ENCODE measurements at places on chromosomes 13 and 19.

GRCh38 chr13:98226496-98226895 lies 49.4 kb upstream of the RNF113B start:
- DNase-seq = no peak

DNA sequence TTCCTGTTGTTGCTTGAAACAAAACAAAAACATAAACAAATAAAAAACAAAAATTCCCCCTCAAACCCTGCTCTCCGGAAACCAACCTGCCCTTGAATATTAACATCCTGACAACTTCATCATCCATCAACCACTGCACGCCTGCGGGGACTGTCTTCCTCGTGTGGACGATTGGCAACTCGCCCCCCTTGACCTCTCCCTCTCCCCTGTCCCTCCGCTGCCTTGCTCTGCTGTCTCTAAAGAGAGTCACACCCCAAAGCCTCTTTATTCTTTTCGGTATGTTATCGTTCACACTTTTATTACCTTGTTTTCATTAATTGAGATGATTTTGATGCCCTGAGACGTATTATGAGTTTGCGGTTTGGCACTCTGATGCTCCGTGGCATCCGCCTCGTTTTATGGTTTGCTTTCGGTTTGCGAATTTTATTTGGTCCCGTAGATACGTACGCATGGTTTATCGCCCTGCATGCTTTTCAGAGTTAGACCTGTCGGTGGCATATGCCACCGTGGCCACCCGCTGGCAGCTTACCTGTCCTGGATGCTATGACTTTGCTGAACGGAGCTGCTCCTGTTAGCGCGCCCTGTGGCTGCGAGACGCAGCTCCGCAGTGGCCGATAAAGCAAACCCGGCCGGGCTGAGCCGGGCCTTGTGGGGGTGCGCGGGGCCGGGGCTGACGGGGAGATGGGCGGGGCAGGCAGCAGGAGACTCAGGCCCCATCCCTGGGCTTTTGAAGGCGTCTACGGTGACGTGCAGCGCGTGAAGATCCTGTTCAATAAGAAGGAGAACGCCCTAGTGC lies 10.6 kb downstream of the PTBP1 start:
- DNase-seq = no peak

- no peak for DNase-seq
These were observed 2.2 kb downstream of the UPF3A start for GRCh38 chr13:114283576-114283975.

DNA sequence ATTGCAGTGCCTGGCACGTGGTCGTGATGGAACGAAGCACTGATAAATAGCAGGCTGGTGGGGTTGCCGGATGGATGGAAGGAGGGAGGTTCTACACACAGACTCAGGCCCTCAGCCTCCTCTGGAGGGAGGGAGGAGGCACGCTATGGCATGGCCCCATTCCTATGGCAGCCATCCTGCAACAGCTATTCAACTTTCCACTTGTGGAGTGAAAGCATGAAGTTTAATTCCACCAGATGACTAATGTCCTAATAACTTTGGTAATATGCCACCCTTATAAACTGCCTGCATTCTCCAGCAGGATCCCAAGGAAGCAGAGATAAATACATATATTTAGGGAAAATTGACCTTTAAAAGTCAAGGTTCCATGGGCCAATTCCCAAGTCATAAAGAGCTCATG lies 92.4 kb downstream of the KL start:
- DNase-seq = no peak

DNA sequence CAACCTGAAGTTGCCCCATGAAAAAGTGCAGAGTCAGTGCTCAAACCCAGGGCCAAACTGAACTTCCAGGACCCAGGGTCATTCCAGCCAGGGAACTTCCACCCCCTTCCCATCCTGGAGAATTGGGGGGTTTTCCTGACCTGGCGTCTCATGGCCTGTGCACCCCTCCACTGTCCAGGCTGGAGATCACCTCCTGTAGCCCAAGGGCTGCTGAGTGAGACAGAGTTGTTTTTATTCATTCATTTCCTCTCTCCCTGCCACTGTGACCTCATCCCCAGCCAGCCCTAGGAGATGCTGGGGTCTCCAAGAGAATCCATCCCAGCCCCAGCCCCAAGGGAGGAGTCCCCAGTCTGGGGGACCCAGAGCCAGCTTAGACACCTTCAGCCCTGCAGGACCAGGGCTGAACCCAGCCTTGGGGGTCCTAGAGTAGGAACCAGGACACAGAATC lies 4.2 kb downstream of the FCHO1 start:
- no peak for DNase-seq

DNA sequence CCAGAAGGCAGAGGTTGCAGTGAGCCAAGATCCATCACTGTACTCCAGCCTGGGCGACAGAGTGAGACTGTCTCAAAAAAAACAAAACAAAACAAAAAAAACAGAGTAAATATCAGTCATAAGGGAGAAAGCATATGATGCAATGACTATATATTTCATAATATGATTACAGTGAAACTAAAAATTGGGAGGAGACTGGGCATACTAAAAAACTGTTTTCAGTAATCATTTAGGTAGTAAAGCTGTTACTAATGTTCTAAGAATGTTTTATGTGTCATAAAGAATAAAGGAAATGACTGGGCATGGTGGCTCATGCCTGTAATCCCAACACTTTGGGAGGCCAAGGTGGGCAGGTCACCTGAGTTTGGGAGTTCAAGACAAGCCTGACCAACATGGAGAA lies 15.9 kb downstream of the ZNF573 start:
- DNase-seq = no peak

DNA sequence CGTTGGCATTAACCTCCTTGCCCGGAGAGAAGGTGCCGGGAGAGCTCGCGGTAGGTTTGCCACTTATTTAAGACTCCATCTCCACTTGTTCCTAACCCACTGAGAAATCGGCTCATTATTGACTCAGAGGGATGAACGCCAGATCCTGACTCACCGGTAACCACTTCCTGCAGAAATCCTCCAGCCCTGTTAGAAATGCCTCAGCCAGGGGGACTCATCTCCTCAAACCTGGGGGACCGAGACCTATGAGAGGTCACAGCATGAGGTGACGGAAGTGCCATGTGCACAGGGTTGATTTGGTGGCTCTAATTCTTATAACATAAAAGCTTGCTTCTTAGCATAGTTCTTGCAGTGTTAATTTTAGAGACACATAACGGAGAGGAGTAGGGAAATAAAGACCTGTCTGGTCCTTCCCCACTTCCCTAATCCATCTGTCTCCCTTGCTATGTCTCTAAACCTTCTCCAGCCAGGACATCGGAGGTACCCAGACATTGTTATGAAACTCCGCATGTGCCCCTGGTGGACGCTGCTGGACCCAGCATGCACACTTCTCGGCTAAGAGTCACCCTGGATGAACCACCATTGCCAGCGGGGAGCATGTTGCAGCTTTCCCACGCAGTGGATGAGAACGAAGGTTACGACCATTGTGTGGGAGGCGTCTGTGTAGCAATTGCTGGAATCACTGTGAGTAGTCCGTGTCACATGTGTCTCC lies 158.9 kb downstream of the EFNB2 start:
- DNase-seq = no peak

DNA sequence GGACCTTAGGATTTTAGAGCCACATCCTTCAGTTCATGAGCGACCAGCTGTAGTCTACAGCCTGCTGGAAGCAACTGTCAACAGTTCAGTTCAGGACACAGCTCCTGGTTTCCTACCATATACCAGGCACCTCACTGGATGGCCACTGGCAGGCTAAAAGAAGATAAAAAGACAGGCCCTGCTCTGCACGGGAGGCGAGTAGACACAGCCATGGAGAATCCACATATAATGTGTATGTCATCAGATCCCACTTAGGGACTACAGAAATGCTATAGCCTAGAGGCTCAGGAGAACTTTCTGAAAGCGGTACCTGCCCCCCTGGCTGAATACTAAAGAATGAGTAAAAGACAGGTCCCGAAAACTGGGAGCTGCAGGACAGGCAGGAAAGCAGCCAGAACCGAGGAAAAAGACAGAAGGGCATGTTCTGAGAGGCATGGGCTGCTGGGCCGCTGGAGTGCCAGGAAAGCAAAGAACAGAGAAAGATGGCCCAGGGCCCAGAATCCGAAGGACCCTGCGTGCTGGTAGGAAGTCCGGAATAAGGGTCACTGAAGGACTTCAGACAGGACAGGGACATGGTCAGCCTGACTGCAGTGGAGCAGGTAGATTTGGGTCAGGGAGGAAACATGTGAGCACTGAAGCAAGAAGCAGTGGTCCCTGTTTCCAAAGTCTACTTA lies 23.5 kb downstream of the DZIP1 start:
- no peak for DNase-seq

- no peak for DNase-seq
These were observed 4.8 kb upstream of the GJA3 start for GRCh38 chr13:20165417-20166257.

GRCh38 chr13:45257638-45258333 lies 56.9 kb upstream of the KCTD4 start:
- no peak for DNase-seq

- peak; percentile 88 for DNase-seq
These were observed 30.7 kb downstream of the HTR2A start for GRCh38 chr13:46866150-46866549.

- DNase-seq = no peak
These were observed 290.4 kb downstream of the DIAPH3 start for GRCh38 chr13:59873309-59873708.

DNA sequence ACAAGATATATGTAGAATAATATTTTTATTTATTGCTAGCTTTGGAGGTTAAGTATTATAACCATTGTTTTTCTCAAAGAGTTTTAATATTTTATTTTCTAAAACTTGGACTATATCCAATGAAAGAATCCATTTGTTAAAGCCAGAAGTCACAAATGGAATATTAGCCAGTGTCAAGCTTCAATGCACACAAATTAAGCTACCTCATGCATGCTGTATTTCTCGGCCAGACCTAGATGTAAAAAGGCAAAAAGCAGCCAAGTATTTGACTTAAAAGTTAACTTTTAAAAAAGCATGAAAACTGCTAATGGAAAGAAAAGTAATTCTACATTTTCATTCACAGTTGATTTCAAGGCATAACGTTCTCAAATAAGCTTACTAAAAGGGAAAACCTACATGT lies 160.0 kb upstream of the ATXN8OS start:
- DNase-seq = no peak

- no peak for DNase-seq
These were observed 13.3 kb downstream of the ZDHHC20 start for GRCh38 chr13:21445759-21446158.

DNA sequence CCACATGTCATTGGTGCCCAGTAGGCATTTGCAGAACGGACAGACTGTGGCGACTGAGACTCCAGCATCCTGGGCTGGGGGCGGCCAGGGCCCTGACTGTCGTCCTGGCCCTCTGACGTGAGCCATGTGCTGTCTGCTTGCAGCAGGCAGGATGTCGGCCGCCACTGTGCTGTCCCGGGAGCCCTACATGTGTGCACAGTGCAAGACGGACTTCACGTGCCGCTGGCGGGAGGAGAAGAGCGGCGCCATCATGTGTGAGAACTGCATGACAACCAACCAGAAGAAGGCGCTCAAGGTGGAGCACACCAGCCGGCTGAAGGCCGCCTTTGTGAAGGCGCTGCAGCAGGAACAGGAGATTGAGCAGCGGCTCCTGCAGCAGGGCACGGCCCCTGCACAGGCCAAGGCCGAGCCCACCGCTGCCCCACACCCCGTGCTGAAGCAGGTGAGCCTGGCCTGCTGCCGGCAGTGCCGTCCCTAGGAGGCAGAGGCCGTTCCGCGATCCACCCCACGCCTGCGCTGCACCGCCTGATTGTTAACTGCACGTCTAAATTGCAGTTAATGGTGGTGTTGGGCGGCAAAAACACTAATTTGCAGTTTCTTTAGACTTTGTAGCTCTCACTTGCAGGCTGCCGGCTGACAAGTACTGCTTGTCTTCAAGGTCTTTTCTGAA lies 14.2 kb downstream of the TSSK6 start:
- no peak for DNase-seq

DNA sequence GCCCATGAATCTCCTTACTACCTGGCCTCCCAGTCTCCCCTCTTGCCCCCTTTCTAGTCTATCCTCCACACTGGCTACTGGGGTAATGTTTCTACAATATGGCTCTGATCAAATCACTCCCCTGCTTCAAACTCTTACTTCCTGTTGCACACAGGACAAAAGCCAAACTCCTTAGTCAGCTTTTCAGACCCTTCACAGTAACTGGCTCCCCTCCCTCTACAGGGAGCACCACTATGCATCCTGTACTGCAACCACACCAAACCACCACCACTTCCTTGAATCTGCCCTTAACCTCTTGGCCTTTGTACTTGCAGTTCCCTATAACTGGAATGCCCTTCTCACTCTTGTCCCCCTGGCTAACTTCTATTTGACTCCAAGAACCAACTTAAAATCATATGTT lies 32.2 kb downstream of the DEDD2 start:
- DNase-seq = no peak

GRCh38 chr13:109955598-109955997 lies 169.2 kb upstream of the IRS2 start:
- no peak for DNase-seq

DNA sequence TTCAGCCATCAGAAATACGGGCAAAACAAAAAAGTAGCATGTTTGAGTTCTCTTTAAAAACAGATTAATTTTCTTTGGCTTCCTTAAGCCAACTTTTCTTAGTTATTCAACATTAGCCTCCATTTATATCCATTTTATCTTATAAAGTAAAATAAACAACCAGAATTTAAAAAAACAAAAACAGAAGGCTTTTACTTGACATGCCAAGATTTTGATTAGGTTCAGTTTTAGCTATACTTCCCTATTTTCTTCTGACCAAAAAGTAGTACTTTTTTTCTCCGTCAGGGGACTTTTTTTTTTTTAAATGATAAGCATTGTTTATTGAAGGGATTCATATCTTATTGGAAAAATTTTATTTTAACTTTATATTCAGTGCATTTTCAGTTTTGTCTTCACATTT lies 18.1 kb downstream of the RNASEH2B start:
- DNase-seq = no peak

- DNase-seq = no peak
These were observed 9.0 kb downstream of the PPP1R14A start for GRCh38 chr19:38247126-38247525.

DNA sequence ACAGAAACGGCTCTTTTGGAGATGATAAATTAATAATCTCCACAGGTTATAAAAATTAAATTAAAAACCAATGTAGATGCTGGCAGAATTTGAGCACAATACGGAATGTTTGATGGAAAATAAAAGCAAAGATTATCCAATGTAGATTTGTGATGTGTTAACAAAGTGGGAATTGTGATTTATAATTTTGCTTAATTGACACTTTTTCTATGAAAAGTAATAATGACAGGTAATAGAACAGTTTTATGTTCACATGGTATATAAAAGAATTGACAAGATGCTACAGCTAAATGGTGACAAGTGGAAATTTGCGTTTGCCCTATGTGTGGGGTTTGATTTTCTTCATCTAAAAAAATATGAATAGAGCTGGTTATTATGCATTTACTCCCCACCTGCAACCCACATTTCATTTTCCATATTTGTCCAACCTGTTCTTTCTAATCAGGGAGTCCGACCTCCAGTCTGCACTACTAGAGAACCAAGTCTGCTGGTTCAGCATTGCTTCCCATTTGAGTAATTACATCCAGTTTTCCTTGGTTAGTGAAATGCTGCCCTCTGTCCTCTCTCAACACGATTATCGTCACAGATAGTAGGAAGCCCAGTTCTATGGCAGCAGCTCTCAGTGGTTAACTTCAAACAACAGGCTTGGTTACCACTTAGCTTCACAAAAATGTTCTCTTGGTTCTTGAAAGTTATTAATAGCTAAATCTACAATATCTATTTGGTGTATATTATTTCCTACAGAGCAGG lies 61.4 kb upstream of the SLITRK1 start:
- peak; percentile 5 for DNase-seq

- DNase-seq = no peak
These were observed 310.1 kb downstream of the TSHZ3 start for GRCh38 chr19:31039151-31039550.

GRCh38 chr13:44629465-44630183 lies 53.5 kb upstream of the TSC22D1 start:
- DNase-seq = no peak

- DNase-seq = peak; percentile 71
These were observed 76.5 kb downstream of the ZNF726 start for GRCh38 chr19:23991170-23991569.
